ENCODE measurements at places on chromosomes 2 and 18.

DNA sequence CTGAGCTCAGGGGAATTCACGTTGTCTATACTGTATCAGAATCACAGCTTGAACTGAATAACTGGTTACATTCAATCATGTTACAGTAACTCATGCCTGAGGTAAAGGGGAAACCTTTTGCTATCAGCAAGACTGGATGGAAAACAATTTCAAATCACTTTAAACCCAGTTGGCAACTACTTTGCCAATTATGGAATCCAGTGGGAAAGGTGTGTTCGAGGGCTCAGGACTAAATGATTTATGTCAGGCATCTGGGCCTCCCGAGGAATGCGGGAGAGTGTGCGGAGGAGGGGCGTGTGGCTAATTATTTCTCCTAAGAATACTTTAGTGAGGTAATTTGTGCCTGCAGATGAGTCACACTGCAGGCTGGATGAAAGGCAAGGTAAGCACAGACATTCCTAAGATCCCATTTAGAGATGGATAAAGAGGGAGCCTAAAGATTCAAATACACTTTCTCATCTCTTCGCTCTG lies 100.1 kb downstream of the HRH4 start:
- DNase-seq, result no peak

GRCh38 chr18:50982086-50982801 lies 14.4 kb downstream of the ELAC1 start:
- no peak for DNase-seq

DNA sequence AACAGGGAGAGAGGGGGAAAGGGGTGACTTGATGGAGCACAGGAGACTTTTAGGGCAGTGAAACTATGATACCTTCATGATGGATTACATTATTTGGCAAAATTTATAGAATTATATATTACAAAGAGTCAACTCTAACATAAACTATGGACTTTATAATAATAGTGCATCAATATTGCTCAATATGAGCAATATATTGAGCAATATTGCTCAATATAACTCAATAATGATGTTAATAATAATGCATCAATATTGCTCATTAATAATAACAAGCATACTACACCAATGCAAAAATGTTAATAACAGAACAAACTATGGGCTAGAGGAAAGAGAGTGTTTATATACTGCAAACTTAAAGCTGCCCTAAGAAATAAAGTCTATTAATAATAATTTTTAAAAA lies 3.1 kb upstream of the UNC80 start:
- DNase-seq, result no peak

DNA sequence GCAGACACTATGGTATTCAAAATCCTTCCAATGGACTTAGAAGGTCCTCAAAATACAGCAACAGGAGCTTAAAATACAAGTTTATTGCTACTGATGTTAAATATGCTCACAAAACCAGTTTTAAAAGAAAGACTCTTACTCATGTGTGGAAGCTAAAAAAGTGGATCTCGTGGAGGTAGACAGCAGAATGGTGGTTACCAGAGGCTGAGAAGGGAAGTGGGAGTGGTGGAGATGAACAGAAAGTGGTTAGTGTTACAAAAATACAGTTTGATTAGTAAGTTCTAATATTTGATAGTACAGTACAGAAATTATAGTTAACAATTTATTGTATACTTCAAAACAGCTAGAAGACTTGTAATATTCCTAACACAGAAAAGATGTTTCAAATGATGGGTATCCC lies 12.1 kb downstream of the ADAM17 start:
- no peak for DNase-seq

- DNase-seq, result no peak
Measured at GRCh38 chr2:170165129-170165528, 12.8 kb upstream of the MYO3B start.

- DNase-seq, result no peak
Measured at GRCh38 chr2:176136374-176137251, 7.1 kb downstream of the HOXD8 start.

DNA sequence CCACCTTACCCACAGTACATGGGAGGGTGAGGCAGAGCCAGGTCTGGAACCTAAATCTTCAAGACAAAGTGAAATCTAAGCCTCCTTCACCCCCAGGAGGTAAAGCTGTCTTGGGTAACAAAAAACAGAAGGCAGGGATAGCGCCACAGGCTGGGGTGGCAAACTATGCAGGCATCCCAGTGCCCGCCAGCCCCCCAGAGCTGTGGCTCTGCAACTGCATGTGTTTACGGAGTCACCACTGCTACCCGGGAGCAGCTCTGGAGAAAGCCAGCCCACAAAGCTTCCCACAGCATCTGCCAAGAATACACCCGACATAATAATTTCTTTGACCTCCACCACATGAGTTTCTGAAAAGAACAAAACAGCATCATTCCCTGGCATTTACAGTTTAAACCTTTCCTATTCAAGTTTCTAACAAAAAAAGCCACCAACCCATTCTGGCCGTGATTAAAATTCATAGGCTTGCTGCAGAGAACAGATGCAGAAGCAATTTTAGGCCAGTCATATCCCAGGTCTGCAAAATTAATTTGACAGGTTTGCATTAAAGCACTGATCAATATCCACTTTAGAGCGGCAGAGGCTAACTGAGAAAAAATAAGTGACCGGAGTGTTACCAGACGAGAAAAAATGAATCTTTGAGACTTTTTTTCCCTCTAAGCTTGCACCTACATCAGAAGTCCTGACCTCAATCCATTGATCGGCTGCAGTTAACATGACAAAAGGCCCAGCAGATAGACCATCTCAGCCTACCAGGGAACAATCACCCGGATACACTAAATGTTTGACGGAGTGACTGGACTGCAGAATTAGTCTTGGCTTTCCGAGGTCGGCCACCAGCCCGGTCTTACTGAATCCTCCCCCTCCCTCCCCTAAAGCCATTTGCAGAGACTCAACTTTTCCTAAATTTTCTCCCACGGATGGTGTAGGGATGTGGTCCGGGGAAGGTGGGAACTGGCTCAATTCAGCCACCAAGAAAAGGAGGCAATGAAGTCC lies 309.6 kb upstream of the SKOR2 start:
- no peak for DNase-seq

DNA sequence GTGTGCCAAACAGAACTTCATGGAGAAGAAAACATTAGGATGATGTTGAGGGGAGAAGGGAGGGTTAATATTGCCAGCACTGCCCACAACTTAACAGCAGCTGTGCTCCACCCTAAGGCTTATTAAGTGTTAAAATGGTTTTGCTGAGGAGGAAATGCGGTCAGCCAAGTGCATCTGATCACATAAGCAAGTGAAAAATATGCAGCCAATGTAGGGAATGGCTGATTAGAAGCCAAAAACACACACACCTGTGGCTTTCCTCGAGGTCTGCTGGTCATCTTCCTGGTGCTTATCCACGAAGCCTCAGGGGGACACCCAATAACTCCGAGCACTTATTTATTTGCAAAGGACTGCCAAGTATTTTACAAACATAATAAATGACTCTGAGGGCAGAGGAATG lies 66.3 kb upstream of the GPR45 start:
- DNase-seq, result no peak

DNA sequence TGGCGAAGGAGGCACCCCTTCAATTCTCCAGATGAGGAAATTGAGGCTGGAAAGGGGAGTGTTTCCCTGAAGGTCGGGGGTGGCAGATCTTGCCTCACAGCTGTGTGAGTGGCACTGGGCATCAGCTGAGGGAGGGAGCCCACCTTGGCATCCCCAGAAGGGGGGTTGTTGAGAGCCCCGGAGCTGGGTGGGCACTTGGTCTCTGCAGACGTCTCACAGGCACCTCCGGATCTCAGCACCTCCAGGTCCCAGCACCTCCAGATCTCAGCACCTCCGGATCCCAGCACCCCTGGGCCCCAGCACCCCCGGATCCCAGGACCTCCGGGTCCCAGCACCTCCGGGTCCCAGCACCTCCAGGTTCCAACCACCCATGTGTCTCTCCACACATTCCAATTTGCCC lies 137.9 kb downstream of the NFATC1 start:
- DNase-seq, result no peak

- DNase-seq, result no peak
Measured at GRCh38 chr18:79786786-79787526, 10.8 kb upstream of the KCNG2 start.

DNA sequence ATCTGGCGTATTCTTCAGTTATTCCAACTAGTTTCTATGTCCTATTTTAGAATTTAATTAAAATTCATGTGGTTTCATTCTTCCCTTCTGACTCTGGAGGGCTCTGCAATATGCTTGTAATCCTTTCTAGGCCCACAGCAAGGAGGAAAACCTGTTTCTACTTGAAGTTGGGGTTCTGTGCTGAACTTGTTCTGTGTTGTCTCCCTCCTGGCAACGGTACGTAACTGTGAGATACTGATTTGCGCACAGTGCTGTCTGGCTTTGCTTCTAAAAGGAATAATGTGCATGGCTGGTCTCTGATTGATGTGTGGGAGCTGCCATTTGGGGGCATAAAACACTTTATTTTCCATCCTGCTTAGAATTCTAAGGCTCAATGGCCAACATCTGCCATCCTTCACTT lies 81.7 kb downstream of the NABP1 start:
- DNase-seq, result no peak

DNA sequence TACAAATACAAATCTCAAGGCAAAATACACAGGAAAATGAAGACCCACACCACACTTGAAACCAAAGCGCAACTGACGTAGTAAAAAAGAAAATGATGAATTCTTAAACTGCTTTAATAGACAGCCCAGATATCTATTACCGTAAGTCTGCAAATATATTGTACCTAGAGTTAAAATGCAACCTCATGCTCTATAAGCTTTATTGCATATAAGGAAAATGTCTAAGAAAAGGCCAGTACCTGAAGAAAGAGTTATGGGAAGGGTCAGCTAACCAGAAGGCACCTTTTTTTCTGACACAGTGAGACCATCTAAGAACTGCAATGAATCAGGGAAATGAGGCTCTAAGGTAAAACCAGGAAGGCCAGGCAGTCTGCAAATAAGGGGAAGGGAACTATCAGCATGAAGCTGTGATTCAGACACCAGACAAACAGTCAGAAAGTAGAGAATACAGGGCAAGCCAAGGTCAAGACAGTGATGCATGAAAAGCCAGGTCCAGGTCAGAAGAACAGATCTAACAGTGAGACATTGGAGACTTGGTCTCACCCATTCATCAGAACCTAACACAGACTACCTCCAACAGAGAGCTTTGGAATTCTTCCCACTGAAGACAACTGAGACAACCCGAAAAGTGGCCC lies 46.9 kb downstream of the PDE11A start:
- no peak for DNase-seq

DNA sequence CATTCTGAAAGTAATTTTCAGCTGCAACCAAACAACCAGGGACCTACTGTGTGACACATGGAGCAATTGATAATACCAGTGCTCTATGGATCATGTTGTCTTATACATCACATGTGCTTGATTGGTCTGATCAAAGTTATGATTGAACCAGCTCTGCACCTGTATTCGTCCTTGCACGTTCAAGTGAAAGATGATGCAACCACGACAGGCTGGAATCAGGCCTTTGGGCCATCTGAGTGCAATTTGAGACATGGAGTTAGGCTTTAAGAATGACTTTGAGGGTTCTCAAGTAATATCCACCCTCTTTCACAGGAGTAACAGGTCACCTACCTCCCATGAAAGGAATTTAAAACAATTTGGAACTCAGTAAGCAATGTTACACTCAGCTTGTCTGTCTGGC lies 165.2 kb downstream of the SLC8A1 start:
- DNase-seq, result no peak

GRCh38 chr2:113169586-113169985 lies 4.2 kb upstream of the PSD4 start:
- no peak for DNase-seq

DNA sequence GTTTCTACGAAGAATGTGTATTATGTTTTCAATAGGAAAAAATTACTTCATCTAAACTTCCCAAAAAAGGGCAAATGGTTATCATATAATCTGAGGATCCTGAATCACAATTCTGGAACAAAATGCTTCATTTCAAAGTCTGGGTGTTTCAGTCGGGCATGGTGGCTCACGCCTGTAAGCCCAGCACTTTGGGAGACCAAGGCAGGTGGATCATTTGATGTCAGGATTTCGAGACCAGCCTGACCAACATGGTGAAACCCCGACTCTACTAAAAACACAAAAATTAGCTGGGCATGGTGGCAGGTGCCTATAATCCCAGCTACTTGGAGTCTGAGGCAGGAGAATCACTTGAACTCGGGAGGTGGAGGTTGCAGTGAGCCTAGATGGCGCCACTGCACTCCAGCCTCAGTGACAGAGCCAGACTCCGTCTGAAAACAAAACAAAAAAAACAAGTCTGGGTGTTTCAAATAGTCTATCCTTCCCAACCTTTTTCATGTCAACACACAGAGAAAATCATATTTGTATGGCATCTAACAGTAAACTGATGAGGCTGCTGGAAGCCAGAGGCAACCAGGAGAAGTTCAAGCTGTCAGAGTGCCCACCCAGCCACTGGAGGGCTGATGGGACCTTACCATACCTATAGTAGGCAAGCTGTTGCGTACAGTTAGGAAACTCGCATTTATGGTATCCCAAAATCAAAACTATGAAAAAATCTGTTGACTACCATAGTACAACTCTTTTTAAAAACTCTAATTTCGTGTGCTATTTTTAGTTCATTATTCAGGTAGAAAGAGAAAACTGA lies 14.6 kb downstream of the NBAS start:
- DNase-seq, result no peak

GRCh38 chr2:227163485-227163997 lies 464 bp downstream of the COL4A4 start:
- DNase-seq, result no peak

GRCh38 chr2:70977605-70978205 lies 725 bp upstream of the ANKRD53 start:
- no peak for DNase-seq

GRCh38 chr2:191991442-191991841 lies 144.6 kb upstream of the CAVIN2 start:
- no peak for DNase-seq

GRCh38 chr18:48641981-48642380 lies 103.2 kb downstream of the CTIF start:
- DNase-seq, result no peak

DNA sequence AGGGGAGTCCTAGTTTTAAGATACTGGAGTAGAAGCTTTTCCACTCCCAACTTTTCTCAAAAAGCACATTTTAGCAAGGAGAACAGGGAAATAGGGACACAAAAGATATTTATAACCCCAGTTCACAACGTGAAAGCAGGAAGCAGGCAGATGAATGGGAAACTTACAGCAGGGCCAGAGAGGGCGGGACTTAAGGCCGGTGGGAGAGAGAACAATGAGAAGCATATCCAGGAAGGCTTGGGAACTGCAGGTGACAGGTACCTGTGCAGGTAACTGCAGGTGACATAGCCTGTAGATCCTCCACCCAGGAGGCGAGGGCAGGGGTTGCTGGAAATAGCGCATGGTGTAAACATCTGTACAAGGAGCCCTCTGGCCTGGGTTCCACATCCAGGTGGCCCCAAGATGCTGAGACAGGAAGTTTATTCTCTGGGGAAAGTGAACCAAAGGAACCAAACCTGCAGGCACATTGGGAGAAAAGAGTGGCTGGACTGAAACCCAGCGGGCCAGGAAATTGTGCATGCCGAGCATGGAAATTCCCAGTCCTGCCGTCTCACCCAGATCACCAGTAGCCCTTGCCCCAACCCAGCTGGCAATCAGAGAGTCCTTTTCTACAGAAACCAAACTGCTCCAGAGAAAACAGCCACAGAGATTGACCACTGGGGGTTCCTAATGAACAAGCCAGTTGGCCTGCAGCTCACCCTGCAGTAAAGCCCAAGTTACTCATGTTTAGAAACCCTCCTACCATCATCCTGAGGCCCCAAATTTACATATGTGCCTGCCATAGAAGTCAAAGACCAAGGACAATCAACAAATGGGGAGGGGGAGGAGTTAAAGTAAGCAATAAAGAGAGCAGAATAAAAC lies 24.3 kb upstream of the COL6A3 start:
- no peak for DNase-seq

GRCh38 chr2:217919781-217920351 lies 82.9 kb downstream of the TNS1 start:
- no peak for DNase-seq

Measured in T-helper 1 cell (primary cell).